ENCODE measurements at places on chromosomes 6 and 20. TPM values are rescaled to one million over a fixed set of nuclear protein-coding genes. Genes with fewer than 3 reads are reported as not detected.
A peak's percentile ranks its signal among the peaks of the same experiment; 100 is the strongest.

Gene RPP40
- 15.9 TPM for total RNA-seq

GRCh38 chr20:61789329-61789728, 276.4 kb downstream of the TAF4 start:
- no peak for DNase-seq

GRCh38 chr6:105608711-105609374, 206.0 kb upstream of the PREP start:
- no peak for DNase-seq

DNA sequence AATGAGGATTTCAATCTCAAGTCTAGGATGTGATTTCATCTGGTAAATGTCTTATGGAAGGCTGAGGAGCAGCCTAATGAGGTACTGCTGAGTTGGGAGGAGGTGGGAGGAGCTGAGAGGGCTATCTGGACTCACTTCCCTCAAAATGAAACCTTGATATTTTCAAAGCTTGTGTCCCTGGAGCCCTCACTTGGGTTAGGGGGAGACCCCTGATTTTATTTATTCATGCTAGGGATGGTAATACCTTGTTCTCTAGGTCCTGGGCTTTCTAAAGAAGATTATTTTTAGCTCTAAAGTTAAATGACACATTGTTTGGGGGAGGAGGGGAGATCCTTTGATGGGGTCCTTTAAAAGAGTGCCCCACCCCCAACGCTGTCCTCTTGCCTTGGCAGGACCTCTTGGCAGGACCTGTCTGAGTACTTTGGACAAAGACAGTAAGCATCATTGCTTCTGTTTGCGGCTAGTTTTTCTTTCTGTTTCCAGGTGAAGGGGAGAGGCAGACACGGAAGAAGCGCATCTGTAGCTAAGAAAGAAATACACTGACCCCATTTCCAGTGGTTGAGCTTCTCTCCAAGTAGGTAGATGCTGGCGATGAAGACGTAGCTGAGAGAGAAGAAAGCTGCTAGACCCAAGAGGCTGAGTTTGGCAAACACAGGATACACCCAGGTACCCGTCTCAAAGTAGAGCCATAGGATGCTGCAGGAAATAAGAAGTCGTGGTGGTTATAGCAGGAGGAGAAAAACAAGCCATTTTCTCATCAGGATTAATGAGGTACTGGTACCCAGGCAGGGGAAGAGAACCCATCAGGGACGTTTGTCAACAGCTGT, 55.6 kb downstream of the ADTRP start:
- no peak for DNase-seq

DNA sequence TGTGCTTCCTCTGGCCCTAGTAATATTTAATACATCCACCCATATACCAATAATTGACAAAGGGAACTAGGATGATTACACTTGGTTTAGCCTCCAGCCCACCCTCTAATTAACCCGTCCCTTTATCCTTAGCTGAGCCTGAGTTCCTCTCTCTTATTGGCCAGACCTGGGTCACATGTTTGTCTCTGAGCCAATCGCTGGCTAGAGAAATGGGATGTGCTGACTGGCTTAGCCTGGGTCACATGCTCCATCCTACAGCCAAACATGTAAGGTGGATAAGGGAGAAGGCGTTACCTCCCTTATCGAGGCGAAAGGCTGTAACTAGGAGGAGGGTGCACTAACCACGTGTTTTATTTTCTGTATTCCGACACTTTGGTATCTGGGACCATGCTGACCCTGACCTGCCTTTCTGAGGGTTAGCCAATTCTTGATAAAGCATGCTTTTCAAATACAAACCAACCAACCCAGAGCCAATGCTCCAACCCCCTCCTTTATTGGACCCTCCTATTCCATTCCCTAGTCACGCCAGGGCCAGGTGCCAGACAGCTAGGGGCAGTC, 262.7 kb downstream of the PREX1 start:
- DNase-seq, result peak; percentile 7

- DNase-seq, result no peak
These were observed 48.9 kb upstream of the BHLHE23 start for GRCh38 chr20:63055575-63056235.

DNA sequence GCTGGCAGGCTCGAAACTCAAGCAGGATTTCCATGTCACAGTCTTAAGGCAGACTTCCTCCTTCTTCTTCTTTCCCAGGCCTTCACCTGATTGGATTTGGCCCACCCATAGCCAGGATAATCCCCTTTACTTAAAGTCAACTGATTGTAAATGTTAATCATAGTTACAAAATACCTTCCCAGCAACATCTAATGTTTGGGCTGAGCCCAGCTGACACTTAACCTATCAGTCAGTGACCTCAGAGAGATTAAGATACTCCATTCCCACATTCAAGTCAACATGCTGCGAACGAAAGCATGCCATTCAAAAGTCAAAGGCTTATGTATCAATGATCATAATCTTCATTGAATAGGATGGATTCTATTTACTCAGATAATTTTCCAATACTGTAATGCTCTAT, 16.0 kb downstream of the MAP7 start:
- no peak for DNase-seq

- DNase-seq, result no peak
These were observed at the start of gene SLC23A2 for GRCh38 chr20:5001174-5002076. Gene SLC23A2 (minus strand): TSS chr20:5001510. CDS start chr20:4932562, 68,948 bp downstream.

DNA sequence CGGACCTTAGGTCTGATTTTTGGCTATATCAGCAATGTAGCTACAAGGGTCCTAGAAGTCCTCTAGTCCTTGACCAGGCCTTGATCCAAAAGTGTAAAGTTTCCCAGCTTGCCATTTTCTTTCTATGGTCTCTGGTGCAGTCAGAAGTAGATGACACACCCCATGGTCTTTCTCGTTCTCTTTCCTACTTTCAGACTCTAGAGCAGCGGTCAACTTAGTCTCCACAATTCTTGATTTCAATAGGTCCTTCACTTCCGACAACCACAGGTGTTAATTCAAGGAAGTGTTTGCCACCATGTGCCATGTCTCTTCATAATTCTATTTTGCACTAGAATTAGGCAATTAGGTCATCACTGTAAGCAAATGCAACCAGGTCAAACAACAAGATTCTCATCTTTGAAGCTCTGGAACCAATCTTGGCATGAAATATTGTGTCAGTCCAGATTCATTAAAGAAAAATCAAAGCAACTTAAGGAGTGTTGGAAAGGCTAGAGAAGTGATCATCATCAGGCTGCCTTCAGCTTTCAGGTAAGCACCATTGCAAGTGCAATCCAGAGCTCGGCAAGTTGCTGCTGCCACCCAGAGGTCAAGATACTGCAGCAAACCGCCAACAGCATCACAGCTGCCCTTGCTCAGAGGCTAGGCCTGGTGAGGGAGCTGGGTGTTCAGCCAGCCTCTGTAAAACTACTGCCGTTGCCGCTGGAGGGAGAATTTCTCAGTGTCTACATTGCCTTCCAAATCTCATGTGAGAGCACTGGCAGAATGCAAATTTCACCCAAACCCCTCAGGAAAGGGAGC, 5.6 kb upstream of the SYNE1 start:
- peak; percentile 53 for DNase-seq

GRCh38 chr6:166497087-166497899, 89.2 kb downstream of the RAMACL start:
- DNase-seq, result no peak

- DNase-seq, result no peak
These were observed 330.8 kb upstream of the DEFB112 start for GRCh38 chr6:50380406-50381098.
